ENCODE measurements at places on chromosomes 3 and 15.

DNA sequence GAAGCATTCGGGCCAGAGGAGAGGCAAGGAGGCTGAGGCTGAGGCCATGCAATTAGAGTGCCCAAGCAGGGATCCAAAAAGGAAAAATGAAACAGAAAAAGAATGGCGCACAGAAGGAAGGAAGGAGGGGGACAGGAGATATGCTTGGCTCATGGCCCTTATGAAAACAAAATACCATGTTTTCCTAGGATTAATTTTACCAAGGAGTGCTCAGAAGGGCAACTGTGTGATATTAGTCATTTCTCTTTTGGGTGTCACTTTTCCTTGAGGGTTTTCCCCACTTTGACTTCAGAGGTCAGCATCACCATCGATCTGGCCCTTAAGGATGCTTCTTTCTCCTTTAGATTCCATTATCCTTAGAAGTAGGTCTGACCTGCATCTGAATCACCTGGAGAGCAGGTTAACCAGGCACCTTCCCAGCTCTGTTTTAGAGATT, 1.4 kb downstream of the PARP14 start:
- no peak for DNase-seq

DNA sequence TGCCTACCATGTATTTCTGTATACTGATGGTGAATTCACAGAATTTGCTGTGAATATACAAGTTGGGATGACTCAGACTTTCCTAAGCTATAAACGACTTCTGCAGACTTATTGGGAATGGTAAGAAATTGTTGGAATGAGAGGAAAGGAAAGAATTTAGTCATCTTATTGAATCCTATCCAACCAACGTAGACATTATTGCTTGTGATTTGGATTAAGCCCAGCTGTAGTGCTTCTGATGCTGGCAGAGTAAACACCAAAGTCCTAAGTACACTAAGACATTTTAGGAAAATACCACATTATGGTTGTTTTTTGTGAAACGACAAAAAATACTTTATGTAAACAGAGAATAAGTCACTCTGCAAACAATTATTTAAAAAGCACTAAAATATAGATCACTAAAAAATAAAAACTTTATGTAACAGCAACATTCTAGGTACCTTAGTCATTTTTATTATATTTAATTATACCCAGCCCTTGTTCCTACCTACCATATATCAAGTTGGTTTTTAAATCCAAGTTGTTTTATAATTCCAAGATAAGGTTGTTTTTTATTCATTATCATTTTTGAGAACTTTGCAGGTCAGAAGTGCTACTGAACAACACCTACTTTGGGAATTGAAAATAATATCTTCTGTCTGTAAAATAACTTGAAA, 99.2 kb upstream of the MLF1 start:
- no peak for DNase-seq

- DNase-seq: no peak
Observed at GRCh38 chr3:71103430-71103921, 480.1 kb downstream of the FOXP1 start.

DNA sequence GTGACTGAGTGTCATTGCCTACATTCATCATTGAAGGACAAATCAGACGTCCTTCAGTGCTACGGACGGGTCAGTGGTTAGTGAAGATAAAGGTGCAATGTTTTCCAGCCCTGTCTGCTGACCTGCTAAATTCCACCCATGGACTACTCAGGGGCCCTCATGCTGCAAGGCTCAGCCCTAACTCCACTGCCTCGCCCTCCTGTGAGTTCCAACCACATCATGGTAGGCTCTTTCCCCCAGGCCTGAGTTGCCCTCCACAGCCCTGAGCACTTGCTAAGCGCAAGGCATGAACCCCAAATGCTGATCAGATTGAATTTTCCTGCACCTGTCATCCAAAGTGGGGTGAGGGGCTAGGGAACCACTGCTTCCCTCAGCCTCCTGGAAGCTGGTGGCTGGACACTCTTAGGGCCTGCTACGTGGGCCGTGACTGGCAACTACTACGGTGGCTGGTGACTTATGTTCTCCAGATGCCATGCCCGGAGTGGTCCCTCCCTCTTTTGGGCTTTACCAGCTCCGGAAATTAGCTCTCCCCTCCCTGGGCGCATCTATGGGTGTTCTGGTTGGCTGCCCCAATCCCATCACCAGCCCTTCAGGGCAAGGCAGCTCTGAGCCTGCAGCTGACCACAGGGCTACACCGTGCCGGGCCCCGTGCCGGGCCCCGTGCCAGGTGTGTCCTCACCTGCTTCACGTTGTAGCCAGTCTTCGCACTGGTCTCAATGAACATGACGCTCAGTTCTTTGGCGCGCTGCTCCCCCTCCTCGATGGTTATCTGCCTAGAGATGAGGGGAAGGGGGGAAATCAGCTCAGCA, 32.1 kb downstream of the SRPRB start:
- DNase-seq: no peak

- peak; percentile 78 for DNase-seq
Observed at GRCh38 chr3:122322095-122323075, 2.7 kb upstream of the CSTA start.
